ENCODE measurements at places on chromosomes 5 and 9.
A peak's percentile ranks its signal among the peaks of the same experiment; 100 is the strongest.

DNA sequence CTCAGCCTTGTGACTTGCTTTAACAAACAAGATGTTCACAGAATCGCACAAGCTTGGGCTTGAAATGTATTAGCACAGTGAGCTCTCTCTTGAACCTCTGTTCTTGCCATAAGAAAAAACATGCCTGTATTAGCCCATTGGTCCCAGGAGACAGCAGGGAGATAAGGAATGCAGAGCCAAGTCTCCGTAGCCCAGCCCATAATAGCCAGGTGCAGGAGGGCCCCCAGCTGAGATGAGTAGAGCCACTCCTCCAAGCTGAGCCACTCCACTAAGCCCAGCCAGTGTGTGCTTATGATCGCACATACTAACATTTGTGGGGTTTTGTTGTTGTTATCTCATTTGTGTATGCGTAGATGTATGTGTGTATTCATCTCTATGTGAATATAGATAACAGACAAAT, 21.6 kb upstream of the SVEP1 start:
- no peak for DNase-seq

- DNase-seq: no peak
Observed at GRCh38 chr9:99113414-99114048, 8.6 kb downstream of the TGFBR1 start.

GRCh38 chr5:81650987-81651386, 99.9 kb downstream of the SSBP2 start:
- DNase-seq: no peak

GRCh38 chr5:168123631-168124528, 167.6 kb upstream of the WWC1 start:
- peak; percentile 50 for DNase-seq

- no peak for DNase-seq
Observed at GRCh38 chr5:65149827-65150226, 331.9 kb downstream of the ADAMTS6 start.

DNA sequence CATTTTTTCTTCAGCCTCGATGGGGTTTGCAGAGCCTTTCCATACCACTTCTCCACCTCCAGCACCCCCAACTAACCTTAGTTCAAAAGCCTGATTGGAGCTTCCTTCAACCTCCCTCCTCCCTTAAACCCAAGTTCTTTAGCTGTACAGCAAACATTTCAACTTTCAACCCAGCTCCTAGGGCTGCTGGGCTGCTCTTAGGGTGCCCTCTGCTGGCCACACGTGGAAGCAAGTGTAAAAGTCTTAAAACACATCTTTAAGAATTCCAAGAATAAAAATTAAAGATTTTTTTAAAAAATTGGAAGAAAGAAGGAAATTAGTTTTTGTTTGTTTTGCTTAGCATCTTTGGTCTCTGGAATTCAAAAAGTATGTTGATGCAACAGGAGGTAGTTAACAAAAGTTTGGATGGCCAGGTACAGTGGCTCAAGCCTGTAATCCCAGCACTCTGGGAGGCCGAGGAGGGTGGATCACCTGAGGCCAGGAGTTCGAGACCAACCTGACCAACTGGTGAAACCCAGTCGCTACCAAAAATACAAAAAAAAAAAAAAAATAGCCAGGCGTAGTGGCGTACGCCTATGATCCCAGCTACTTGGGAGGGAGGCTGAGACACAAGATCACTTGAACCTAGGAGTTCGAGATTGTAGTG, 15.5 kb upstream of the HSD17B3 start:
- peak; percentile 42 for DNase-seq

DNA sequence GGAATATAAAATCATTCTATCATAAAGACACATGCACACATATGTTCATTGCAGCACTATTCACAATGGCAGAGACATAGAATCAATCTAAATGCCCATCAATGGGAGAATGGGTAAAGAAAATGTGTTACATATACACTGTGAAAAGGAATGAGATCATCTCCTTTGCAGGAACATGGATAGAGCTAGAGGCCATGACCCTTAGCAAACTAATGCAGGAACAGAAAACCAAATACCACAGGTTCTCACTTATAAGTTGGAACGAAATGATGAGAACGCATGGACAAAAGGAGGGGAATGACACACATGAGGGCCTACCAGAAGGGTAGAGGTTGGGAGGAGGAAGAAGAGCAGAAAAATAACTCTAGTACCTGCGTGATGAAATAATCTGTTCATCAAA, 21.0 kb upstream of the RANBP6 start:
- no peak for DNase-seq

DNA sequence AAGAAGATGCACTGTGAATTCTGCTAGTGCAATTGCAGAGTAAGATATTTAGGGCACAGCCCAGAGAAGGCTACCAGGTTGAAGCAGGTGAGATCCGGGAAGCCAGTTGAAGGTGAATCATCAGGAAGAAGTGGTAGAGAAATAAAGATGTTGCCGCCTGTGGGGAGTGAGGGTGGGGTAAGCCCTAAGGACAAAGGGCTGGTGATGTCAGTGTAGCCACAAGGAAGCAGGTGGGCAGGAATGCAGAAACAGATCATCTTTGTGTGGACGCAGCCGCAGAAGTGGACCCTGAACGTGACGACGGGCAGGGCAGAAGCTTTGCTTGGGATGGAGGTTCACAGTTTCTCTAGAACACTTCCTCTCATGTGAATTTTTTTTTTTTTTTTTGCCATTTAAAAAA, 164.2 kb downstream of the ACTL7B start:
- no peak for DNase-seq

GRCh38 chr9:18138656-18139055, 335.3 kb upstream of the ADAMTSL1 start:
- no peak for DNase-seq

Measured in inflammatory macrophage treated with lipopolysaccharide for 4 hours (primary cell).